ENCODE measurements at places on chromosomes 1 and 21.
A peak's percentile ranks its signal among the peaks of the same experiment; 100 is the strongest.

DNA sequence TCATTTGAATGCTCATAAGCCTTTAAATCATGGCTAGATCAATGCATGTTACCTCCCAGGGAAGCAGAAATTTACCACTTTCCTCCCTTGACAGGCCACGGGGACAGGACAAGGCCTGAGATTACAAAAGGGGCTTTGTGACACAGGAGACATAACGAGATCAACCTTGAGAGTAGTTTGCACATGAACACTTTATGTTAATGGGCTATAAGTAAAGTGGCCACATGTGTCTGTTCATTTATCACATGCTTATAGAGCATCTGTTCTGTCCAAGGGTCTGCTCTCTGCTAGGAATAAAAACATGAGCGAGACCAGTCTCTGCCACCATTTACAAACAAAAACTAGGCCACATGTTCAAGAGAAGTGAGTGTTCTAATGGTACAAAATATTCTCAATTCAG lies 144.1 kb upstream of the C8B start:
- DNase-seq, result no peak

DNA sequence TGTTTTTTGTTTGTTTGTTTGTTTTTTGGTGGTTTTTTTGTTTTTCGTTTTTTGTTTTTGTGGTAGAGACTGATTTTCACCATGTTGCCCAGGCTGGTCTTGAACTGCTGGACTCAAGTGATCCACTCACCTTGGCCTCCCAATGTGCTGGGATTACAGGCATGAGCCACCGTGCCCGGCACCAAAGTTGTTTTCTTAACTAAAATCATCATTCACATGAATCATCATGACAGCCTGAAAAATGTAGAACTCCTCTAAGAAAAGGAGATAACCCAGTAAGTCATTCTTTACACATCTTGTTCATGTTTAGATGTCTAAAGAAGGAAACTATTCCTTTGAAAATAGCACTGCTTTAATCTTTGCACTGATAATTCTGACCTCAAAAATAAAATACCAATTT lies 37.5 kb downstream of the DISP1 start:
- DNase-seq, result no peak

DNA sequence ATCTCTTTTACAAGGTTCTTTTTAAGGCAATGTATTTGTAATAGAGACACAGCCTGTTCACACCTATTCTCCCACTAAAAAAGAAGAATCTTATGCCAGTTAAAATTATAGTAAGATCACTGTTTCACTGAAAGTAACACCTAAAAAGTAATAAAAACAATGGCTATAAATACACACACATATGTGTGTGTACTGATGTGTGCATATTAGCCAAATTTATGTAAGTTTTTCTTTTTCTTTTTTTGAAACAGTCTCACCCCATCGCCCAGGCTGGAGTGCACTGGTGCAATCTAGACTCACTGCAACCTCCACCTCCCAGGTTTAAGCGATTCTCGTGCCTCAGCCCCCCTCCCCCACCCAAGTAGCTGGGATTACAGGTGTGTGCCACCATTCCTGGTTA lies 56.8 kb upstream of the SLC30A10 start:
- DNase-seq, result no peak

DNA sequence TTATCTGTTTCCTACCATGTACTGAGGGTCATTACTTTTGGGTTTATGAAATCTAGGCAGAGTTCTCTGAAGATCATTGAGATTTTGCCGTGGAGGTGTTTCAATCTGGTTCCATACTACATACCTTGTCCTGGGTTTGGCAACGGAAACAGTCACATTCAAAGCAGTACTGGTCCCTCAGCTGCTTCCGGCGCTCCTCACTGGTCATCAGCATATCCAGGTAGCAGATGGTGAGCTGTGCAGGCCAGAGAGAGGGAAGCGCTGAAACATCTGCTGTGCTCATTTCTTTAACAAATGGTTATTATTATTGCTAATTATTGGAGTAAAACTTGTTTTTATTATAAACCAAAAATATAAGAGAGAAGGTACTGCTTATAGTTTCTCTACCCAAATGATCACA lies 591.7 kb downstream of the SMYD3 start:
- no peak for DNase-seq

GRCh38 chr21:44089001-44089911 lies 17.9 kb upstream of the PWP2 start:
- DNase-seq, result peak; percentile 63
